Fibroblast of the aortic adventitia (primary cell): ENCODE measurements at places on chromosomes 1 and 21. TPM values are rescaled to one million over a fixed set of nuclear protein-coding genes. Genes with fewer than 3 reads are reported as not detected.

The LRRC53 gene
- not detected in 2 replicates for total RNA-seq

The PMVK gene
- total RNA-seq, result 11.7 and 20.7 TPM in 2 replicates

The LCE1B gene
- not detected in 2 replicates for total RNA-seq

The RORC gene
- not detected in 2 replicates for total RNA-seq

GRCh38 chr1:47465605-47466004 is 27.8 kb downstream of the FOXD2 start:
- peak; percentile 31 for DNase-seq

DNA sequence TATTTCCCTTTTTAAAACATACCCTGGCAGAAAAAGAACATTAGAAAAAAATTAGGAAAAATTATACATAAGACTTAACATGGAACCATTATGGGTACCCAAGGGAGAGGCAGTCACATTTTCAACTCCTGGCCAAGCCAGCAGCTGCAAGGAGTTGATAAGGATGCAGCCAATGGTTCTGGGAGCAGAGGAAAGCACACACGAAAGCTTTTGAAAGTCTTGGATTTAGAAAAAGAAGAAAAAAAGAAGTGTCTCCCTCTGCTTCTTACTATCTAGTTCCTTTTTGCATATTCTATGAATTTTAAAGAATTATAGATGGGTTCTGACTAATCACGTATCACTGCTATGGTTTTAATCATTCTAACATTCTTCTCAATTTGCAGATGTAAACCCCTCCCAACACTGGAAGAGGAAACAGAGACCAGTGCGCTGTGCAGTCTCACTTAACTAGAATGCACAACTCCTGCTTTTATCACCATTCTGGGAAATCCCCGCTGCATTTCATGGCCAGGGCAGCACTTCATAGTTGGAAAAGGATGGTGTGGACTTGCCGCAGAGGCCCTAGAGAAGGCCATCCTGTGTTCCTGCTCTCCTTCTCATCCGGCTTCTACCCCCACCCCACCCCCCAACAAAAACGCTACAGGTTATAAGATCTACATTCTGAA is 2.7 kb upstream of the CD58 start:
- DNase-seq, result peak; percentile 79

DNA sequence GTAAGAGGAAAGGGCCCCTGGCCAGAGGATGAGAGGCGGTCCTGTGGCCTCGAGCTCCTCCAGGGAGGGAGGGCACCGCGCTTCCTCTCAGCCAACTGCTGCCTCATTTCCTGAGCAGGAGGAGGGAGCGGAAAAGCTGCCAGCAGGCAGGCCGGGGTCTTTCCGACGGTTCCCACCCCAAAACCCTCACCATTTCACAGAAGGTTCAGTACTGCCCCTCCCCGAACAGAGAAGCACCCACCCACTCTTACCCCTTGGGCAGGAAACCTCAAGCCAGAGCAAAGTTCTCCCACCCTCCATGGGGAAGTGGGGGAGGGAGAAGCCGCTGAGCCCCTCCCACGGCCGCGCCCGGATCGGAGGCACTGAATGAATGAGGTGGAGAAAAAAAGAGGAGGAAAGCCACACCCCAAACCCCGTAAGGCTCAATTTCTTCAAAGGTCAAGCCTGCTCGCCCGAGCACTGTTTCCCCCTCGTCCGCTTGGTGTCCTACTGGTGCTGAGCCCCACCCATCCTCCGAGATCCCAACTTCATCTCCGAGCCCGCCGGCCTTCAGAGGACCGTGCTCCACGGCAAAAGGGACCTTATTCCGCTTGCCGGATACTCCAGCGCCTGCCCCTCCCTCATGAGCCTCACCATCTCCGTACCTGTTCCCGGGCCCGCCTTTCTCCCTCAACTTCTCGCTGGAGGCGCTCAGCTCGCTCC is 9.4 kb downstream of the TPM3 start:
- peak; percentile 73 for DNase-seq

- DNase-seq, result peak; percentile 53
Observed at GRCh38 chr1:67689267-67690017, 4.4 kb downstream of the GADD45A start.

DNA sequence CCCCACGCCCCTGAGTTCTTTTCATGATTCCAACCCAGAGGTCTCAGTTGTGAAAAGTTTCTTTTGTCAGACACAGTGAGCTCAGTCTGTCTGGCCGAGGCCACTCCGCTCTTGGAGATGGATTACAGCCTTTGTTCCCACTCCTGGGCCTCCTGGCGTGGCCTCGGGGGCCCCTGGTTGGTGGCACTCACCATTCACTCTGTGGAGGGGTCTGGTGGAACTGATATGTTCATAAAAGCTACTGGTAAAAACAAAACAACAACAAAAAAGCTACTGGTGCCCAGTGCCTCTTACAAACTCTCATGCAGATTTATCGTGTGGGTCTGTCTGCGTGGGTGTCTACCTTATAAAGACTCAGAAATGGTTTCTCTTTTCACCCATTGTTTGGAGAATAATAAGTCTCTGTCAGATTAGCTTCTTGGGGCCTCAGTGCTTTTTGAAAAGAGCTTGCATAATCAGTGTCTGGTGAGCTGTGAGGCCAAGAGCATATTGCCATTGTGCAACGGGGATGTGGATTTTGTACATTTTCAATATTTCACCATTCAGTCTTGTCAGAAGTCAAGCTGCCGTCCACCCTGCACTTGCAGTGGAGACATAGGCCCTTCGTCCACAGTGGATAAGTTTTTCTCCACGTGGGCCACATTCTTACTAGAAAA is 86.7 kb downstream of the GALNT2 start:
- peak; percentile 87 for DNase-seq

DNA sequence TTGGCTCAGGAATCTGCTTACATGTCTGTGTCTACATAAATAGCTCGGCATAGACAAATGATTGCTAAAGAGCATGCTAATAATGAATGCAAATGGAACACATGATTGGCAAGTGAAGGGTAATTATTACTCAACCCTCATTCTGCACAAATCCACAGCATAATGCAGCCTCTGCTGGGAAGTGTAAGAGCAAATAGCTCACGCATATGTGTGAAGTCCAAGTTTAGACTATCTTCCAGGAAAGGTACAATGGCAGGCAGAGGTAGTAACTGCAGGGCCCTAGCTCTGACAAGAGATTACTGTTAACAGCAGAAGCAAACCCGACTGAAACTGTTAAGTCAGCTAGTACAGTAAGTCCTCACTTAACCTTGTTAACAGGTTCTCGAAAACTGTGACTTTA is 7.0 kb upstream of the IL6R start:
- DNase-seq, result no peak

- DNase-seq, result no peak
Observed at GRCh38 chr1:212042436-212042835, 6.9 kb downstream of the DTL start.

GRCh38 chr1:184296466-184297243 is 90.2 kb upstream of the C1orf21 start:
- DNase-seq, result peak; percentile 100

DNA sequence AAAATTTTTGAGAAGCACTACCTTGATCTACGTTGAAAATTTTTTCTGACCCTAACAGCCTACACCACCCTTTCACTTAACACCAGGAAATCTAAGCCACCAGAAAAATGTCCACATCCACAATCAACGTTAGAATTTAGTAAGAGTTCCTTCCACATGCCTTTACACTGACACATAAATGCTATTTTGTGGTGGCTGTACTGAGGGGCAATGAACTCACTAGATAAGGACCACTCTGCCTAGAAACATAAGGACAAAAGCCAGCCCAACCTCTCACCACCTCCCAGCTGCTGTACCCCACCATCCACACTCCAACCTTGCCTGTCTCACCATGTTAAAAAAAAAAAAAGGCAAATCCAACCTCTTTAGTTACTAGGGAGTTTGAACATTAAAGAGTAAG is 29.8 kb downstream of the PARP1 start:
- DNase-seq, result no peak

DNA sequence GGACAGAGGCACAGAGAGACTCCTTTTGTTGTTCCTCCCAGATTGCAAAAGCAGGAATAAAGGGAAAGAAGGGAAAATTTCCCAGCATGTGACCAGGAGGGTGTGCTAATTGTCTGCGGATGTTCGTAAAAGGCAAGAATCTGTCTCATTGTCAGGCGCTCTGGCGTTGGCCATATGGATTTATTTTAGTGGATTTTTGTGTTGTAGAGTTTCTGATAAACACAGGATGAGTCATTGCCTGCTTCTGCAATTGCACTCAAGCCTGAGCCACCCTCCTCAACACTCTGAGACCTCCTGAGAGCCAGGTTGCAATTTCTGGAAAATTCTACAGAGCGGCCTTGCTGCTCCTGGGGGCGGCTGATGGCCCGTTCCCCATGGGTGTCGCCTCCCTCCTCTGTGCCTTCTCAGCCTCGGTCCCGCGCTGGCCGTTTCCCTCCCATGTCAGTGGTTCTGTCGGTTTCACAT is 227.7 kb downstream of the KAZN start:
- DNase-seq, result peak; percentile 90

GRCh38 chr1:213899413-213899812 is 88.4 kb upstream of the PROX1 start:
- no peak for DNase-seq

DNA sequence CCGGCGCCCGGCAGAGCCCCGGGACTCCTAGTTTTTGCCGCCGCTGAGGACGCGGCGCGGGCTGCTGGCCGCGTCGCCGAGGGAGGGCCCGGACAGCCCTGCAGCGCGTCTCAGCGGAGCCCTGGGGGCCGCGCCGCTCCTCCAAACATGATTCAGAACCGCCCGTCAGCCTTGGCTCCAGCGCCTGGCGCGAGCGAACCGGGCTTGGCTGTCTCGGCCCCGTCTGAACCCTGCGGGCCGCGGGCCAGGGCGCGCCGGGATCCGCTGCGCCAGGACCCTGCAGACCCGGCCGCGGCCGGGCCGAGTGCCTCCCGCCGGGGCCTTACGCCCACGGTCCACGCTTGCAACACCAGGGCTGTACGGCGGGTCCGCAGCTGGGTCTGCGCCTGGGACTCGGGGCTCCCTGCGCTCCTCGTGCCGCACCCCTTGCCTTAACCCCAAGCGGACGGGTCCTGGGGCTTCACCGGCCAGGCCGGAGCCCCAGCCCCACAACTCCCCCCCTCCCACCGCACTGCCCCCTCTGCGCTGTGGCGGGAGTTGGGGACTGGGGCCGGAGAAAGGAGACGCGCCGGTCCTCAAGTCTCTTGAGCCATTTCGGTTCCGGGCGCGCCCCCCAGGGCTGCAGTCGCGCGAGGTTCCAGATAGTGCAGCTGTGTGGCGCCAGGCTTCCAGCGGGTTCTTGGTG is 48.4 kb upstream of the CD34 start:
- DNase-seq, result peak; percentile 74

DNA sequence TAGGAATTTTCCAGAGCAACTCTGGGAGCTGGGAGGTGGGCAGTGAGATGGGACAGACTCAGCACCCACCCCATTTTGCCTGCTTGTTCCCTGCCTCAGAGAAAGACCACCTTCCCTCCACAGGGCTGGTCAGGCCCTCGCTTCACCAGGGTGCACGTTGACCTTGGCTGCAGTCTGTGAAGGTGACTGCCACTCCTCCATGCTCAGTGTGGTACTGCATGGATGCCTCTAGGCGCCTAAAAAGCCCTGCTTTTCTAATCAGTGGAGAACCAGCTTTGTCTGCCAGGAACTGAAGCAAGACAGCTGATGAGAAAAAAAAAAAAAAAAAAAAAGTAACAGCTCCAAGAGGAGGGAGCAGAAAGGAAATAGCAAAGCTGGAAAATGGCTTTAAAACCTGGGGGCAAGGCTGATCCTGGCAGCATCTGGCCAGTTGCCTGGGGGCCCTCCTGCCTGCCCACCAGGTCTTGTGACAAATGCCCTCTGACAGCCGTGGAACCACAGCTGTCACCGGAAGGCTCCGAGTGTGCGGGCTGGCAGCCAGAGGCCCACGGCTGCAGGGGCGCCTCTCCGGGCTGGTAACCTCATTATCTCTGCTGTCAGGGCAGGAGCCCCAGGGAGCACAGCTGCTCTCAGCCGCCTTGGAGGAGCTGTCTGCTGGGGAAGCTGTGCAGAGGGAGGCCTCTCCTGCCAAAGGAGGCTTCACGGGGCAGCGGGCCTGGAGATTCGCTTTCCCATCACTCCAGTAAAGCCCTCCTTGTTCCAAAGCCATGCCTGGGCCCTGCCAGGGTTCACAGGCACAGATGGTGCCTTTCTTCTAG is 13.7 kb downstream of the KIAA1614 start:
- DNase-seq, result peak; percentile 68

DNA sequence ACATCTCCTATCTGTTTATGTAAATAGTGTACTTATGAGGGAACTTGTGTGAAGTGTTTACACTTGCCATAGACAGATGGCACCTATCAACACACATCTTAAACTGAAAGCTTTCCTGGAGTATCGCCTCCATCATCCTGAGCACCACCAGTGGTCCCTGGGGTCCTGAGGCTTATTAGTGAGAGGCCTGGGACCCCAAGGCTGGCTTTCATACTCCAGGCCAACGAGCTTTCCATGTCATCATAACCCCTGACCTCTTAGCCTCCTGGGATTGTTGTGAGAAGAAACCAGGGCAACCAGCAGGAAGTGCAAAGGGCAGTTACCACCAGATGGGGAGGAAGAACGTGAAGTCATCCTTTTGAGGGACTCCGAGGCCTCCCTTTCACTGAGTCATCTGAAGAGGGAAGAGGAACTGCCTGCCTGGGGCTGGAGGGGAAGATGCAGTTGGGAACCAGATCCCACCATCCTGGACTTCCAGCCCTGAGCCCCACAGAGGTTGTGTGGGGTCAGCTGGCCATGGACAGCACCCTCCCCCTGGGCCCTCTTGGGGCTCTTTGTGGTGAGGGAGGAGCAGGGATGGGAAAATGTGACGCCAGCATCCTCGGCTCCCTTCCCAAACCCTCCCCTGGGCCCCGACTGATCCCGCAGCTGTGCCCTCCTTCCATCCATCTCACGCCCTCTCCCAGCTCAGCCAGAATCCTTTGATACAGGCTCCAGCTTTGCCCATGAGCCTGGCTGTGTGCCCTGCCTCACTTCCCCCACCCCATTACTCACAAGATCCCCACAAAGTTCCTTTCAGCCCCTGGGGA is 5.8 kb downstream of the INKA2 start:
- DNase-seq, result peak; percentile 51

DNA sequence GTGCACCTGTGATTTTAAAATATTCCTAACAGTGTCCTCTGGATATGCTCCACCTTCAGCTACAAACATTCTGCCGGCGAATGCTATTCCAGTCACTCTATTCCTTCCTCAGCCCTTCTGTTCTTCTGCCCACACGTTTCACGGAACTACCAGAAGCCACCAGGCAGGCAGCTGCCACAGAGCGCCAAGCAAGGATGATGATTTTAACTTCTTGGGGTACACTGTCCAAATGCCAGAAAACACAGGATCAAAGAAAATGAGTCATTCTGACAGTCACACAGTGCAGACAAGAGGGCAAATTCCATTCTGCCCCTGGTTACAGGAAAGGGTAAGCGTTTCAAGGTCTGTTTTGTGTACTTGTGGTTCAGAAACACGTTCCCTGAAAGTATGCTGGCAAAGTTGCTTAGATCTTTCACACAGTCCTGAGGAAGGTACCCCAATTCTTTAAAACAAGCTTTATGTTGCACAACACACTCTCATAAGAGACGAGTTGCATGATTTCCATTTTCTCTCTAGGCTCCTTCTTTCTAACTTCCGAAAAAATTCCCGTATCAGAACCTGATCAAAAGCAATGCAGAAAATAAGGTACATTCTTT is 508.3 kb upstream of the PKN2 start:
- DNase-seq, result no peak

GRCh38 chr1:180003026-180003695 is 48.6 kb downstream of the CEP350 start:
- no peak for DNase-seq
